ENCODE measurements at places on chromosomes 2 and 18. TPM values are rescaled to one million over a fixed set of nuclear protein-coding genes. Genes with fewer than 3 reads are reported as not detected.

GRCh38 chr2:201707753-201708152 lies 9.3 kb upstream of the MPP4 start:
- H3K4me1 ChIP-seq: no peaks in the 10 kb centered on the region
- H3K36me3 ChIP-seq: peaks cover 73% of the 10 kb centered on the region
- no peak overlapping the region for H3K4me3 ChIP-seq

DNA sequence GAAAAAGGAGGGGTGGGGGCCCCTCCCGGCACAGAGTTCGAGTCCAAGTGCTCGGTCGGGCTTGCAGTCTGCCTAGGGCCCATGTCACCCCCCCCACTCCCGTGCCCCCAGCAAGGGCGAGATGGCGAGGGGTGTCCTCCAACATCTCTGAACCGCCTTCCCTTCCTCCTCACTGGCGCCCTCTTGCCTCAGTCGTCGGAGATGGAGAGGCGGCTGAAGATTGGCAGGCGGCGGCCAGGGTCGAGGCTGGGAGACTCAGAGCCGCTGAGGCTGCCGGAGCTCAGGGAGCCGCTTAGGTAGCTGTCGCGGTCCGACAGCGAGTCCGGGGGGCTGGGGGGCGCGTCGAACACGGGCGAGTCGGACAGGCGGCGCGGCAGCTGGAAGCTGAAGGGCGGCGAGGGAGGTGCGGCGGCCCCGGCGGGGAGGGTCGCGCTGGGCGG lies 2.3 kb downstream of the ZFP36L2 start:
- H3K27ac ChIP-seq: peak overlapping the region; percentile 84
- no peaks in the 10 kb centered on the region for H3K27me3 ChIP-seq
- peaks cover 76% of the 10 kb centered on the region for H3K36me3 ChIP-seq
- peak overlapping the region; percentile 86 for H3K4me3 ChIP-seq
- ATAC-seq: no peak

DNA sequence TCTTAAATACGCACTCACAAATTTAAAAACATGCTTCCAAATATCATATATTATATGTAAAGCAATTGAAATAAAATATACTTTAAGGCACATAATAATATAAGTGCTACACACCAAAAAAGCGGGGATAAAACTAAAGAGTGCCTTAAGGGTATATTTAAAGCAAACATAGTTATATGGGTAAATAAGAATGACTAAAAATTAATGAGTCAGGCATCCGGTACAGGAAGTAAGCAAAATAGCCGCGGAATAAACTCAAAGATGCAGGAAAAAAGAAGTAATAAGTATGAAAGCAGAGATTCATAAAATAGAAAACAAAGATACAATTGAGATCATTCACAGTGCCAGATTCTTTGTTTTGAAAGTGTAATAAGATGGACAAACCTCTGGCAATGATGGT lies 503.5 kb upstream of the SOX11 start:
- no peak overlapping the region for H3K27ac ChIP-seq
- no peaks in the 10 kb centered on the region for H3K4me1 ChIP-seq
- no peaks in the 10 kb centered on the region for H3K27me3 ChIP-seq

DNA sequence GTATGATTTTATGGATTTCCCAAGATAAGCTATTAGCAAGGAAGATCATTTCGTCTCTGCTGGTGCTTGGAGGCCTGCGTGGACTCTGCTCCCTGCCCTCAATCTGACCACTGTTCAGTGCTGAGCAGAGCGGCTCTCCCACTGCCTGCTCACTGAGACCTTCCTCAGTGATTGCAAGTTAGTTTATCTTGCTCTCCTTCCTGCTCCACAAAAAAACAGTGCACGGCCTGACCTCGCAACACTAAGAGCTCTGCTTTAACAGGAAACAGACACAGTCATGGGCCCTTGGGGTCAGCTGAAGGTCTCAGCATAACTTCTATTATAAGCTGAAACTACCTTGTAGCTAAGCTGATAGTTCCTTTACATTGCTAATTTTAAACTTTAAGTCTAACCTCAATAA lies 53.1 kb downstream of the PRELID3A start:
- no peak for ATAC-seq
- no peaks in the 10 kb centered on the region for H3K27me3 ChIP-seq
- no peak overlapping the region for H3K4me3 ChIP-seq
- no peak overlapping the region for H3K27ac ChIP-seq

- peak within 1 kb of the TSS; percentile 39 for H3K4me3 ChIP-seq
- no peaks in the 10 kb centered on the region for H3K4me1 ChIP-seq
- ATAC-seq: no peak
- no peak within 1 kb of the TSS for H3K27ac ChIP-seq
These were observed at the start of gene GRB14 for GRCh38 chr2:164620873-164621763. Gene GRB14, minus strand, starts transcription at chr2:164621482. Its CDS starts 173 bp downstream, at chr2:164621309.

Gene ACADL
- total RNA-seq: not detected

Gene SERPINB3
- not detected for total RNA-seq

Gene POLE4
- 73.6 TPM for total RNA-seq

Gene EVX2
- not detected for total RNA-seq
